Femur (tissue), 1 donor: ENCODE measurements at places on chromosomes 7 and 10.

- peak; percentile 18 for DNase-seq
Measured at GRCh38 chr7:128197589-128197988, 43.5 kb upstream of the LEP start.

DNA sequence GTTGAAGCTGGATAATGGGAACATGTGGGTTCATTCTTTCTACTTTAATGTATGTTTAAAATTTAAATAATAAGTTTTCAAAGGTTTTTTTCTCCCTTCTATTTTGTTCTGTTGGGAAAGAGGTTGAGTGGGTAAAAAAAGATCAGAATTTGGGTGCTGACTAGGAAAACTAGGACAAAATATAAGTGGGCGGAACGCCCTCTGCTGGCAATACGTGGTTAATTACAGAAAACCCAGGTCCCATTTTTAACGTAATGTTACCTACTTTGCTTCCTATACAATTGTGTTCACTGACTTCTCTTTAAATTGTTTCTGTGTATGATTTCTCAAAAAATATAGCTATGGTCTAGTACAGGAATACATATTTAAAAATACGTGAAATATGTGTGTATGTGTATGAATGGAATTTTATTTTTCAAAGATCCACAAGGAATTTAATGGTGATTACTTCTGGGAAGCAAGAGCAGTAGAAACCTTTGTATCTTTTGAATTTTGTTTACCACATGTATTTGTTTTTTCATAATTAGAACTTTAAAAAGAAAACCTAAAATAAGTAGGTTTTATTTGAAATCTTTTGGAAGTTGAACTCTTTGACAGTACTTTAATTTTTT is 8.7 kb downstream of the ECD start:
- DNase-seq, result peak; percentile 69

DNA sequence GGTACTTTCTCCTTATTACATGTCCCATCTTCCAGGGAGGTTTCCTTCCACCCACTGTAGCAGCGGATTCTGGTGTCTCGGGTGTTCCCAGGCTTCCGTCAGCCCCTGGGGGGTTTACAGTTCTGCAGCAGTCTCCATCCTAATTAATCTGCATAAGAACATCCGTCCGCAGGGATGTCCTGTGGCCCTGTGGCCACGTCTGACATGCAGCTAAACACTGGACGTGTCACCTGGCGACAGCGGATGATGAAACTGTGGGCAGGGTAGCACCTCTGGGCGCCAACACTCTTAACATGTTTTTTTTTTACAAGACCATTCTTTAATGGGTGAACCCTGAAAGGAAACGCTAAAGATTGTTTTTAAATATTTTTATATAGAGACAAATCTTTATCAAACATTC is 58.2 kb downstream of the DIP2C start:
- DNase-seq, result no peak

- DNase-seq, result no peak
Measured at GRCh38 chr10:2256241-2256640, 518.9 kb upstream of the ADARB2 start.

DNA sequence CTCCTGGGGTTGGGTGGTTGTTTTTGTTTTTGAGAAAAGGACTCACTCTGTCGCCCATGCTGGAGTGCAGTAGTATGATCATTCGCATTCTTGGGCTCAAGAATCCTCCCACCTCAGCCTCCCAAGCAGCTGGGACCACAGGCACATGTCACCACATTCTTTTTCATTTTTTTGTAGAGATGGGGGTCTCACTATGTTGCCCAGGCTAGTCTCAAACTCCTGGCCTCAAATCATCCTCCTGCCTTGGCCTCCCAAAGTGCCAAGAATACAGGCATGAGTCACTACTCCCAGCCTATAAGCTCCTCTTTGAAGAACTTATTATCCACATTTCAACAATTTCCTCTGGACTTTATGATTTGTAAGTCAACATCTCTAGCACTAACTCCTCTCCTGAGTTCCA is 102.7 kb downstream of the KMT2C start:
- DNase-seq, result no peak

- no peak for DNase-seq
Measured at GRCh38 chr7:157502701-157503111, 165.9 kb downstream of the DNAJB6 start.
